ENCODE measurements at places on chromosomes 3 and 15.

GRCh38 chr15:77144492-77145070 lies 73.7 kb upstream of the TSPAN3 start:
- no peak for DNase-seq

GRCh38 chr3:27607370-27607769 lies 114.8 kb downstream of the EOMES start:
- DNase-seq, result no peak

DNA sequence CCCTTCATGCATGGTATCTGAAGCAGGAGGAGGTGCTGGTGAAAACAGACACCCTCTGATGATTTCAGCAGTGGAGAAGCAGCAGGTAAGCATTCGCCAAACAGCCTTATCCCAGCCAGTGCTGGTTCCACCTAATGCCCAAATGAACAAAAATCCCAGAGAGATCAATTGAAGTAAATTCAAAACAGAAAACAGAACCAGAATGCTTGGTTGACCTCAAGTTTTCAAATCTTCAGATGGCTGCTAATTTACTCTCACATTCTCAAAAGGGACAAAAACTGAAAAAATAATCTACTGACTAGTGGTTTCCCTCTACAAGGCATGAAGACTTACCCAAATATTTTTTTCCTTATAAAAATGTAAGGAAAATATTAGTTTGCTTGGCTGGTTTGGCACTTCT lies 87.0 kb upstream of the MYO5C start:
- no peak for DNase-seq

DNA sequence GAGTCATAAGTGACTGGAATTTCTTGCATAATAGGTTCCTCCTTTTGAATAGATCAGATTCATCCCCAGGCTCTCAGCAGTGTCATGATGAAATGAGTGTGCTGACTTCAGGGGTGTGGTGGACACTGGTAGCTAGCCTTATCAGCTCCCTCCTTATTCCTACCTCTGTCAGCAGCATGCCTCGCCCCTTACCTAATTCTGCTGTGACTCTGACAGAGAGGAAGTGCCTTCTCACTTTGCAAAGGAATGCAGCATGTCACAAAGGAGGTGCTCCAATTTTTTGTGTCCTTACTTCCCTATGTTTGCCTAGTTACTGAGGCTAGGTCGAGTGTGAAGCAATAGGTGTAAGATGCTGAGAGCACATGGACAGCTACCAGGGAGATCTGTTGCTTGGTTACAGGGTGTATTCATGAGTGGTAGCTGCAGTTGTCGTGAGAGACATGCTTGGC lies 90.6 kb downstream of the TNFAIP8L3 start:
- DNase-seq, result no peak

DNA sequence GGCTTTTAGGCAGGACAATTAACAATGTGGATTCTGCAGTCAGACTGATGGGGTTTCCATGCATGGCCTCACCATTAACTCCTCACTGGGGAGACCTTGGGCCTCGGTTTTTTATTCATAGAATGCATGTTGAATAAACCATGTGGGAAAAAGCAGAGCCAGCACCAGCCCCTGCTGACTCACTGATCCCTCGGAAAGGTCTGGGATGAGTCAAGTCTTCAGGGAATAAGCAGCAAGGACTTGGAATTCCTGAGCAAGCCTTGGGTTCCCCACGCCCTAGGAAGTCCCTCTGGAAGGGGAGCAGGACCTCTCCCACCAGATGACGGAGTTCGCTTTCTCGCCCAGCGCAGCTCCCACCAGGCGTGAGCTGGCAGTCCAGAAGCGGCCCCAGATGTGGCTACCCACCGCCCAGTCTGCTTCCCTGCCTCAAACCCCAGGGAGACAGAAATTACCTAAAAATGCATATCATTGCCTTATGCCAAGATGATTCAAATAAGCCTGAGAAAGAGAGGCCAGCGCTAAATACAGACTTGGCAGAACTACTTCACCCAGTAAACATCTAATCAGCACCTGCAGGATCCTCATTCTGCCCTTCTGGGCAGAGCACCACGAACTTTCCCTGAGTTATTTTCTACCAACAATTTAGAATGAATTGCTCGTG lies 45.4 kb downstream of the BTD start:
- no peak for DNase-seq

GRCh38 chr15:39997031-39997430 lies 42.0 kb downstream of the SRP14 start:
- no peak for DNase-seq

- no peak for DNase-seq
These were observed 42.6 kb upstream of the POLG start for GRCh38 chr15:89377024-89377841.

GRCh38 chr3:67384760-67385397 lies 269.5 kb downstream of the SUCLG2 start:
- no peak for DNase-seq

DNA sequence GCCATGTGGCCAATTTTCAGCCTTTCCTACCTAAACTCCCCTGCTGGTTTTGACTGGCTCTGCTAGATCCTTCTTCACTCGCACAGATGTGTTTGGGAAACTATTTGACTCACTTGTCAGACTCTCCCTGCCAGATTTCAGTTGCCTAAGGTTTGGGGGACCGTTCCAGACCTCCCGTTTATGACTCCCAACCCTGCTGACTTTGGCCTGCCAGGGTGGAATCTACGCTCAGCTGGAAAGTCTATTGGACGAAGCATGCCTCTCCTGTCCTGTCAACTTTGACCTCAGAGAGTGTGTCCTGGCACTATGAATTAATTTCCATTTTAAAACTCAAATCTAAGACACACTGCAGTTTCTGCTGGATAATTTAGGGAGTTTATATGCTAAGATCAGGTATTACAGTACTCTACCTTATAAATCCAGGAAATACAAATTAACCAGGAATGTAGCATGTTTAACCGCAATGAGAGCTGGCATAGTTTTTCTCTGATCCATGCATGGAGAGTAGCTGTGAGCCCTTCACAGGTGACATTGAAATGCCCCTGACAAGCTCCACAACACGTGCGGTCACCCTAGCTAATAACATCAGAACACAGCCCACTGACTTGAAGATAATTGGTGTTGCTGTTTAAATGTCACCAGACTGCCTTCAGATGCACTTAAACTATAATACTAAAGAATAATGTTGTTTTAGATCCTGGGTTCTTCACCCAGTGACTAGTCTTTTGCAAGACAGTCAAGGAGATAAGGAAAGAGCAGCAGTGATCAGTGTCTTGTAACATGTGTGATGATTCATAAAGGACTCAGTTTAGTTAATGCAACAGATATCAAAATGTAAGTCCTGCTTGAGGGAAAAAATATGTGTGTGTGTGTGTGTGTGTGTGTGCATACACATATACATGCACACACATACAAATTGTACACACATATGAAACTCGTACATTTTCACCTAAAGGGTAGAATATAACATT lies 223.0 kb upstream of the MCTP2 start:
- no peak for DNase-seq

DNA sequence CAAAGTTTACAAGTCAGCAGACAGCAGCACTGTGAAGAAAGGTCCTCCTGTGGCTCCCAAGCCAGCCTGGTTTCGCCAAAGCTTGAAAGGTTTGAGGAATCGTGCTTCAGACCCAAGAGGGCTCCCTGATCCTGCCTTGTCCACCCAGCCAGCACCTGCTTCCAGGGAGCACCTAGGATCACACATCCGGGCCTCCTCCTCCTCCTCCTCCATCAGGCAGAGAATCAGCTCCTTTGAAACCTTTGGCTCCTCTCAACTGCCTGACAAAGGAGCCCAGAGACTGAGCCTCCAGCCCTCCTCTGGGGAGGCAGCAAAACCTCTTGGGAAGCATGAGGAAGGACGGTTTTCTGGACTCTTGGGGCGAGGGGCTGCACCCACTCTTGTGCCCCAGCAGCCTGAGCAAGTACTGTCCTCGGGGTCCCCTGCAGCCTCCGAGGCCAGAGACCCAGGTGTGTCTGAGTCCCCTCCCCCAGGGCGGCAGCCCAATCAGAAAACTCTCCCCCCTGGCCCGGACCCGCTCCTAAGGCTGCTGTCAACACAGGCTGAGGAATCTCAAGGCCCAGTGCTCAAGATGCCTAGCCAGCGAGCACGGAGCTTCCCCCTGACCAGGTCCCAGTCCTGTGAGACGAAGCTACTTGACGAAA lies 24.2 kb downstream of the STARD5 start:
- no peak for DNase-seq

- DNase-seq, result no peak
These were observed 21.5 kb downstream of the CNOT10 start for GRCh38 chr3:32706348-32707025.

GRCh38 chr3:187833799-187834578 lies 88.7 kb upstream of the BCL6 start:
- DNase-seq, result no peak

DNA sequence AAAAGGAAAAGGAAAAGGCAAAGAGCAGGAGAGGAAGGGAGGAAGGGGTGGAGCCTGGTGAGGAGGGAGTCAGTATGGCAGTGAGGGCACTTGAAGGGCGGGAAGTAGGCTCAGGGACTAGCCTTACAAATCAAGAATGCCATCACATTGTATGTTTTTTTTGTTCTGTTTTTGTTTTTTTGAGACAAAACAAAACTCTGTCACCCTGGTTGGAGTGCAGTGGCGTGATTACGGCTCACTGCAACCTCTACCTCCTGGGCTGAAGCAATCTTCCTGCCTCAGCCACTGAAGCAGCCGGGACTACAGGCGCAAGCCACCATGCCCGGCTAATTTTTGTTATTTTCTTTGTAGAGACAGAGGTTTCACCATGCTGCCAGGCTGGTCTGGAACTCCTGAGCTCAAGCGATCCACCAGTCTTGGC lies 10.5 kb upstream of the PIK3CB start:
- DNase-seq, result no peak

DNA sequence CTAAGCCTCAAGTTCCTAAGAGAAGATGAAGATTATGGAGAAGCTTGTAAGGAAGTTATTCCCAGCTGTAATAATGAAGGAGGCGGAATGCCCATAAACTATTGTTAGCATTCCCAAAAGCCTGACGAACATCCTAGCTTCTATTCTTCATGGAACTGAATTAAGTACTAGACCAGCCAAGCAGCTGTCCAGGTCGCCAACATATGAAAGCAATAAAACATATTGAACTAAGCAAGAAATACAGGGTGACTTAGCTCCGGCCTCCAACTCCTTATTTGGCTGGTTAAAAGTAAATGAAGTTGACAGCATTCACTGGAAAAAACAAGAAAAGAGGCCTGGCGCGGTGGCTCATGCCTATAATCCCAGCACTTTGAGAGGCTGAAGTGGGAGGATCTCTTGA lies 174.0 kb upstream of the TPM1 start:
- no peak for DNase-seq

- no peak for DNase-seq
These were observed 15.1 kb downstream of the TTC14 start for GRCh38 chr3:180617049-180617448.

- DNase-seq, result no peak
These were observed 155.5 kb downstream of the FNDC3B start for GRCh38 chr3:172194702-172195406.

DNA sequence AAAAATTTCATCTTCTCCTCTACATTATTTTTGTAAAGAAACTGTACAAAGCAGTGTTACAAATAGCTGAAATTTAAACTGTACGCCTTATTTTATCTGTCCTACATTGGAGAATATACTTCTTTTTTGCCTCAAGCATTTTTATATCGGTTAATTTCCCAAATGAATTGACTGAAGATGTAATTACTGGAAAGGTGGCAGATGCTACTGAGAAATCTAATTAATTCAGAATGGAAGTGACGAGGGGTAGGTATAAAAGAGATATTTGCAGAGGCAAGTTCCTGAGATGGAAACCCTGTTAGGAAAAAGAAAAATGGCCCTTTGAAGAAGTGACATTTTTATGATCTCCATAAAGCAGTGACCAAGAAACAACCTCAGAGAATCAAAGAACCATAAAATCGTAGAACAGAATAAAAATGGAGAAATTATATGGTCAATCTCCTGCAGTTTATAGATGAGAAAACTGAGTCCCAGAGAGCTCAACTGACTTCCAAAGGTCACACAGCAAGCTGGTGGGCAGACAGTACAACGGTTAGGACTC lies 20.4 kb downstream of the RUVBL1 start:
- DNase-seq, result no peak

DNA sequence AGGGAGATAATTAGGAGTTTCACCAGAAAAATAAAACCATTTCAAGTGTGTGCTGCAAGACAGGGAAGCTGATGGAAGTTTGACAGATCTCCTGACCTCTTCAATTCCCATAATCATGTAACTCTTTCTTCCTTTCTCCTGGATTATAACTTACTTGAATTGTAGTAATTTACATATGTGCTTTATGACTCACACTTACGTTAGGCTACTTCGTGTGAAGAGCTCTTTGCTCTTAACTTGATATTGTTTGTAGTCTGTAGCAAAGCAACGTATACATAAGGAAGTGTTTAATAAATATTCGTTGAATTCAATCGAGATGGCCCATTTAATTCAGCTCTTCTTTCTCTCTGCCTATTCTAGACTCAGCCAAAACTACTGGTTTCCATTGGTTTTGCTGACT lies 23.5 kb downstream of the ROBO2 start:
- no peak for DNase-seq
